Right atrium auricular region (tissue), 2 donors: ENCODE measurements at places on chromosomes 1 and 21. TPM values are rescaled to one million over a fixed set of nuclear protein-coding genes. Genes with fewer than 3 reads are reported as not detected.
A peak's percentile ranks its signal among the peaks of the same experiment; 100 is the strongest.

Gene ADAM30
- total RNA-seq, result not detected

Gene SPRR2A
- not detected for total RNA-seq

Gene AIM2
- not detected for total RNA-seq

Gene SH2D1B
- 0.16 TPM for total RNA-seq

- DNase-seq, result no peak
These were observed 238.2 kb downstream of the PTPRU start for GRCh38 chr1:29474274-29475244.

DNA sequence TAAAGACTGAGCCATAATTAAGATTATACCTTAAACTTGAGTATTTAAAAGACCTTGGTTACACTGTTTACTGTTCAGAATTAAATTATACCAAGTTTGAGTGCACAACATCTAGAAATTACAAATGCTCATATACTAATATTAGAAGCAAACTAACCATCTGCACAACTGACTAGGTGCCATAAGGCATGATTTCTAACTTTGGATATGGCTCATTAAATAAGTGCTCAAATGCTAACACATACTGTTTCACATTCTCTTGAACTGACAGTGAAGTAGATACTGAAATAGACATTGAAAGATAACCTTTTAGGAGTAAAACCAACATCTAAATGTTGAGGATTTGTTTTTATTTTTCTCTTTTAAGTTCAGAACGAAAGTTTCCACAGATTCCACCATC lies 74.1 kb downstream of the PRKAA2 start:
- DNase-seq, result no peak

DNA sequence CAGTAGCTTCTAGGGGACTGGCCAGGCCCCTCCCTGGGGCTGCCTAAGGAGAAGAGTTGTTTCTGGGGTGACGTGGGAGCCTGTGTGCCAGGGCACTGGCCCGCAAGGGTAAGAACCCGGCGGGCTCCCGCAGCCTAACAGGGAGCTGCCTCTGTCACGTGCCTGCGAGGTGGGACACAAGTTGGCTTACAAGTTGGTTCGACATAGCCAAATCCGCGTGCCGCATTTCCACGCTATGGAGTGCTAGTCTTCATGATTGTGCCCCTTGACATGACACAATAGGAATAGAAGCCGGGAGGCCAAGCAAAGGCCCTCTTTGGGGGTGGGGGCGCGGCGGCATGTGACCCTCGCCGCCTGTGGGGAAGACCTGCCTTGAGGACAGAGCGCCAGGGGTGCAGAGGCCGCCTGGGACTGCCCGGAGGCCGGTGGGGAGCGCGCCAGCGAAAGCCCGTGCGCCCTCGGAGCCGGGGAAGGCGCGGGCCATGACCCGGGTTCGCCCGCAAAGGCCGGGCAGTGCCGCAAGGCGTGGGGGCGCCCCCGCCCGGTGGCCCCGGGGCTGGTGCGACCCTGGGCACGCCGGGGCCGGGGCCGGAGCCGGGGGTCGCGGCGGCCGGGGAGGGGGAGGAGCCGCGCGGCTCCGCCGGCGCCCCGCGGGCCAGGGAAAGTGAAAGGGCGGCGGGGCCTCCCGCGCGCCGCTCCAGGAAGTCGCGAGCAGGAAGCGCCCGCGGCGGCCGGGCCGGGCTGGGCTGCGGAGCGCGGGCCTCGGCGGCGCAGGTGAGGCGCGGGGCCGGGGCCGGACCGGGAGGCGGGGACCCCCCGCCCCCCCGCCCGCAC lies at the start of gene SLC37A1:
Gene SLC37A1 (plus strand): TSS at position 702 of the 834 bp plus-strand sequence. CDS start 4,603 bp downstream, outside the sequence.
- no peak for DNase-seq

GRCh38 chr1:77398152-77398551 lies 116.3 kb downstream of the AK5 start:
- no peak for DNase-seq

GRCh38 chr1:193462629-193463320 lies 276.4 kb upstream of the B3GALT2 start:
- no peak for DNase-seq

DNA sequence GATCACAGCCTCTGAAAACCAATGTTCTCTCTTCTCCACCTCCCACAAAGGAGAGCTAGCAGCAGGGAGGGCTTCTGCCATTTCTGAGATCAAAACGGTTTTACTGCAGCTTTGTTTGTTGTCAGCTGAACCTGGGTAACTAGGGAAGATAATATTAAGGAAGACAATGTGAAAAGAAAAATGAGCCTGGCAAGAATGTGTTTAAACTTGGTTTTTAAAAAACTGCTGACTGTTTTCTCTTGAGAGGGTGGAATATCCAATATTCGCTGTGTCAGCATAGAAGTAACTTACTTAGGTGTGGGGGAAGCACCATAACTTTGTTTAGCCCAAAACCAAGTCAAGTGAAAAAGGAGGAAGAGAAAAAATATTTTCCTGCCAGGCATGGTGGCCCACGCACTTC lies 35.8 kb upstream of the TDRD10 start:
- DNase-seq, result no peak

DNA sequence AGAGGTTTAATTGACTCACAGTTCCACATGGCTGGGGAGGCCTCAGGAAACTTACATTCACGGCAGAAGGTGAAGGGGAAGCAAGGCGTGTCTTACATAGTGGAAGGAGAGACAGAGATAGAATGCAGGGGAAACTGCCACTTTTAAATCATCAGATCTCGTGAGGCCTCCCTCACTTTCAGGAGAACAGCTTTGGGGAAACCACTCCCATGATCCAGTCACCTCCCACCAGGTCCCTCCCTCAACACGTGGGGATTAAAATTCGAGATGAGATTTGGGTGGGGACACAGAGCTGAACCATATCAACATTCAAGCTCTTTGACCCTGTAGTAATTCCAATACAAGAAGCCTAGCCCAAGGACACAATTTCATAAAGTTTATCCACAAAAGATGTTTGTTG lies 13.7 kb downstream of the PIGP start:
- DNase-seq, result no peak

DNA sequence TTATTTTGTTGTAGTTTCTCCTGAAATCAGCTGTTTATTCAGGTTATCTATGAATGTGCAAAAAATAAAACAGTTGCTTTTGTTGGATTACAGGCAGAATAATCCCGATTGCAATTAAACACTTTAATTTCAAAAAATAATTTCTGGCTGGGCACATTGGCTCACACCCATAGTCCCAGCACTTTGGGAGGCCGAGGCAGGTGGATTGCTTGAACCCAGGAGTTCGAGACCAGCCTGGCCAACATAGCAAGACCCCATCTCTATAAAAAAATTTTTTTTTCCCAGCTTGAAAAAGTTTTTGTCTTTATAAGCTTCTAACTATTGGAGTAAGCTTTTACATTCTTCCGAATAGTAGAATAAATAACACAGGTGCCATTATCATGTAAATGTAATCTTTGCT lies 15.3 kb downstream of the RCAN3 start:
- DNase-seq, result no peak

DNA sequence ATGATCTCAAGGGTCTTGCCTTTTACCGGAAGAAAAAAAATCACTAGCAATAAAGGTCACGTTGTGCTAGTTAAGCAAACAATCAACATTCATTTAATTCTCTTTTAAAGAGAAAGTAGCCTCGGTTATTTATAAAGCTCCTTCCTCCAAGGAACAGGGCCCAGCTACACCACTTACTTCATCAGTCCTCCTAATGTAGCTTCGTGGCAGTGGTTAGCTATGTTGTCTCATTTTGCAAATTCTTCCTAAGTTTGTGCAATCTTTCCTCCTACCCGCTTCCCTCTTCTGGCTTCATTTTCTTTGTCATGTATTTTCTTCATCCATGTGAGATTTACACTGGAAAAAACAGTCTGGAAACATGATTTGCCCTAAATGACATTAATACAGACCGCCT lies 554.2 kb downstream of the NUF2 start:
- no peak for DNase-seq

- no peak for DNase-seq
These were observed 251.4 kb upstream of the SAMSN1 start for GRCh38 chr21:14797543-14797942.

DNA sequence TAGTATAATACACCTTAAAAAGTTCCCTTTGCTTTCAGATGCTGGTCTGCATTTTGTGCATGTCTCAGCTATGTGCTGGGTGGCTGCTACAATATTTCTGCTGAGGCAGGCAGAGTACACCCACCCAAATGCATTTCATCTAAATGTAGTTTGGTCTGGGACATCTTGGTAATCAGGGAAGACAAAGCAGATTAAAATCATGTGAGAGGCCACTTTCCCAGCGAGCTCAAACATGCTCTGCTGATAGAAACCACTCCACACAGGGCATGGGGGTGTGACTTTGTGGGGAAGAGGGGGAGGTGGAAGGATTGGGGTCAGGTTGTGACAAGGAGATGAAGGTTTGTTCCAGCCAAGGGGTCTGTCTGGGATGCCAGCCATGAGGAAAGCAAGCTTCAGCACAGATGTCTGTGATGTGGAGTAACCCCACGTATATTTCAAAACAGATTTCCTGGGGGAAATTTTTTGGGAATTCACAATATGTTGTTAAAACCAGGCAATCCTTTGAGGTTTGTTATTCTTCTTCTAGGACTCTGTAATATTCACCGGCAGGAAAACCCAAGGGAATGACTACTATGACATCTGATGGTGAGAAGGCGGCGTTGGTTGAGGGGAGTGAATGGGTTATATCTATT lies 255.1 kb upstream of the FGGY start:
- DNase-seq, result no peak

DNA sequence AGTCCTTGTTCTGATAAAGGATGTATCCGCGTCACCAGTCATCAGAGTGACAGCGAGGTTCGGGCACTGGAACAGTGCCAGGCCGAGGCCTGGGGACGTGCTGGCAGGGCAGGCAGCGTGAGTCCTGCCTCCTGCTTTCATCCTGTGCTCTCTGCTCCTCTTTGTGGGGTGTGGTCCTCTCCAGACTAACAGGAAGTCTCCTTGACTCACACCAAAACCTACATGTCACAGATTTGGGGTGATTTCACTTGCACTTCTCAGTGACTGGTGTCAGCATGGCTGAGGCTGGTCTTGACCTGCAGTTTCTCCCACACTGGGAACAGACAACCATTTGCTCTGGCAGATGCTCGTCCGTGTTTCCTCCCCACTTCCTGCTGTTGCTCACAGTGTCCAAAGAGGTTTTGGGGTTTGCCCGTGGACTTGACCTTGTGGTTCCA lies 8.8 kb upstream of the NLRP3 start:
- peak; percentile 76 for DNase-seq

DNA sequence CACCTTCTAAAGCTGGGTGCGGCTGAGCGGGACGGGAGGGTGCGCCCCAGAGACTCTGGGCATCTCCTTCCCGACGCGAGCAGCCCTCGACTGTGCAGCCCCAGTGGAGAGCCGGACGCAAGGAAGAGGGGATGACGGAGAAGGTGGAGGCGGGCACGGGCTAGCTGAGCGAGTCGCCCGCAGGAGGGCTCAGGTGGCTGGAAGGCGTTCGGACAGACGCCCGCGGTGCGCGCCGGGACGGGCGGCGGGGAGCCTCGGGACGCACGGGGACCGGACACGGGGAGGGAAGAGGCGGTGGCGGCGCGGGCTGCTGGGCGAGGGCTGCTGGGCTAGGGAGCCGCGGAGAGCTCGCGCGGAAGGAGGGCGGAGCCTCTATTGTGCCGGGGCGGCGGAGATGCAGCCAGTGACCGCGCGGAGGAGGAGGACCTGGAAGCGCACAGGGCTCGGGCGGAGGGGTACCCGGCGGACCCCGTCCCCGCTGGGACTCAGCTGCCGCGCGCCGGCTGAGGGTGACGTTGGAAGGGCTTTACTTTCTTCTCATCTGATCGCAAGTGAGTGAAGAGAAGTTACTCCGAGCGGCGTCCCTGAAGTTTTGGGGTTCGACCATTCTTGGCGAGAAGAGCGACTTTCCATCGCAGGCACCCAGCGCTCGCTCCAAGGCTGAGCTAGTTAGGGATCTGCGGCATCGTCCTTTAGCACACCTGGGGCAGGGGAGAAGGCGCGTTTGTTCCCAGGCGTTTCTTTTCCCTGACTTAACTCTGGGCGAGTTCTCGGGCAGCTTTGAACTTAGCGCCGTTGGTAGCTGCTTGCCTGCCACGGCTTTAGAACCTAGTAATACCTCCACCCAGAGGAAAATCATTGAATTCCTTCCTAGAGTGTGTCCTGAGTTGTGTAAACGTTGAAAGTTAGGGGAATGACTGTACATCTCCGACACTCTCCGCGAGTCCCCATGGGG lies at the start of gene OLFML2B:
Gene OLFML2B (minus strand): TSS at position 323 of the 955 bp plus-strand sequence. CDS start 439 bp downstream, outside the sequence.
- no peak for DNase-seq

DNA sequence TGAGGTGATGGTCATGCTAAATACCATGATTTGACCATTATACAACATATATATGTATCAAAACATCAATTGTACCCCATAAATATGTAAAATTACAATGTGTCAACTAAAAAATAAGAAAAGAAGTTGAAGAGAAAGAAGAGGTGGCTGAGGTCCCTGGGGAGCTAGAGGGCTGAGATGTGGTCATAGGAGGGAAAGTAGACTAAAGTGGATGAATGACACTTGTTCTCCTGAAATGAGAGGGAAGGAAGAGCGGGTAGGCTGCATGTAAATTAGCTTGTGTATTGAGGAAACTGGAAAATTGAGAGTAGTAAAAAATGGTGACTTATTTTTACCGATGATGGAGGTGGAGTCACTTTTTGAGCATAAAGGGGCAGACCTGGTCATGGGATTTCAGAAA lies 117.0 kb downstream of the ST6GALNAC3 start:
- no peak for DNase-seq

DNA sequence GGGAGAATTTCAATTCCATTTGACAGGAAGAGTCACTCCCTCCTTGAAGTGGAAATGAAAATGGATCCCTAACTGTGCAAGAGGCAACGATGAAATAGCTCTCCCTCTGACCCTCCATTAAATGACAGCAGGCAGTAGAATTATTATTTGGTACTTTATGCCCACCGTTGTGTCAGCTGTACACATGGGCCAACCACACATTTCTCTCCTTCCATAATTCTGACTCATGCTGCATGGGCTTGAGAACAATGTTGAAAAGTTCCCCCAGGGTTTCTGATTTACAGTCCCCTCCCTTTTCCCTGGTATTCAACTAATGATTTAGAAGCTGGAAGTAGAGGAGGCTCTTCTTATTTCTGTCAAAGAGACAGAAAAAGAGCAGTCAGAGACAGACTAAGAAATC lies 103.5 kb downstream of the RGS7 start:
- DNase-seq, result no peak
